NCI-H187 treated with DMSO at 0.1 percent for 48 hours (cell line): ENCODE measurements at places on chromosomes 7 and 10.

- DNase-seq: no peak
Observed at GRCh38 chr10:119177708-119178371, 772 bp downstream of the PRDX3 start.

DNA sequence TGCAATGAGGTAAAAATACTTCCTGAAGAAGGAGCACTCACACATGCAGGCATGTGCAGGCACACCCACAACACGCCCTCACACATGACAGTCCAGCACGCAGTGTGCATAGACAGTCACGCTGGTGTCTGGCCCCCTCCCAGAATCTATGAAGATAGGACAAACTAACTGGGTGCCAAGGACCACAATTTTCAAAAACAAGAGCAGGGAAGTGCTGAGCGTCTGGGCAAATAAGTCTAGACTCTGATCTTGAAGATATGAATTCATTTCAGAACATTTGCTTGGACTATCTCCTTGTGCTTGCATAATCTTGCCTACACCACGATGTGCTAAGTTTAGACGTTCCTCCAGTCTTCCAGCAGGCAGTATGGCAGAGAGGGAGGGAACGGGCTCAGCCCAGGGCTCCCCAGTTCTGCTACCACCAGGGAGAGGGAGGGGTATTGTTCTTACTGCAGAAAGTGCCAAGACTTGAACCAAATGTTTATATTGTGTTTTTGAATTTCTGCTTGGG, 276.5 kb upstream of the KLF6 start:
- no peak for DNase-seq

DNA sequence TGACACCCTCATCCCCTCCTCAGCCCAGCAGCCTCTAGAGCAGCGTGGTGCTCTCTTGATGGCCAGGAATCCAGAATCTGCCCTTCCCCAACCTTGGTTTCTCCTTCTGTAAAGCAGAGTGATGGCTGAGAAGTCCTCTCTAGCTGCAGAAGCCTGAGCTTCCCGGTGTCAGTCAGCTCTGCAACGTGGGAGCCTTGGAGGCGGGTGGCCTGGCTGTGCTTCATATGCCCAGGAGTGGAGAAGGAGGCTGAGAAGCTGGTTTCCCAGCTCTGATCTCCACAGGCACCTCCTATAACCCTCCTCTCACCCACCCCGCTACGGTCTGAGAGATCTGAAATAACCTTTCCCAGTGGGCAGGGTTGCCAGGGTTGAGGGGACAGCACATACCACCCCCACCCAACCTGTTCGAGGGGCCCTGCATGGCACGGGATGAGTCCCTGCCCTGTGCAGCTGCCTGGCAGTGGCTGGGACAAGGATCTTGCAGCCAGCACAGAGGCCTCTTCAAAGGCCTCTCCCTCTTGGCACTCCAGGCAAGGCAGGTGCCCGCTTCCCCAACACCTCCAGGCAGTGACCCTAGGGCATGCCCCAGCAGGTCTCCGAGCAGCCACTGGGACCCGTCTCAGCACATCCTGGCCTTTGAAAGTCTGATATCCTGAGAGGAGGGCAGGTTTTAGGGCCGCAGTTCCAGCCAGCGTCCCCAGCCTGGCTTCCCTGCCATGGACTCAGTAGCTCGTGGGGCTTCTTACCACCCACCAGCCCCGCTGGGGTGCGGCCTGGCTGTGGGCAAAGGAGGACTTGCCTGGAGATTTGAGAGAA, 18.3 kb upstream of the SLC29A3 start:
- DNase-seq: no peak

DNA sequence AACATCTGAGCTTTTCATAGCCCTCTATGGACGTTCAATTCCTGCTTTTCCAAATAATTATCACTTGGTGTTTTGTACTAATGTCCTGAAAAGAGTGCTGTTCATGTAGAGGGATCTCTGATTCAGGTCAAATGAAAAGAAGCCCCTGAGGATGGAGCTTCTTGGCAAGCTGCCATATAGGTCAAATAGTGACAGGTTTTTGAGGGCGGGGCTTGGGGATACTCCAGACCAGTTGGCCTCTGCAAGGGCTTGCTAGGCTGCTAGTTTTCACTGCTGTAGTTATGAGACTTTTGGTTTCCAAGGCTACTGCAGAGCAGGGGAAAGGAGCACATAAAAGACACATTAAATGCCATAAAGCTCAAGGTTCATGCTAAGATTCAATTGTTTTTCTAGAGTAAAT, 257.2 kb upstream of the CACNA2D1 start:
- no peak for DNase-seq

GRCh38 chr10:84254552-84255478, 10.0 kb downstream of the RGR start:
- no peak for DNase-seq

DNA sequence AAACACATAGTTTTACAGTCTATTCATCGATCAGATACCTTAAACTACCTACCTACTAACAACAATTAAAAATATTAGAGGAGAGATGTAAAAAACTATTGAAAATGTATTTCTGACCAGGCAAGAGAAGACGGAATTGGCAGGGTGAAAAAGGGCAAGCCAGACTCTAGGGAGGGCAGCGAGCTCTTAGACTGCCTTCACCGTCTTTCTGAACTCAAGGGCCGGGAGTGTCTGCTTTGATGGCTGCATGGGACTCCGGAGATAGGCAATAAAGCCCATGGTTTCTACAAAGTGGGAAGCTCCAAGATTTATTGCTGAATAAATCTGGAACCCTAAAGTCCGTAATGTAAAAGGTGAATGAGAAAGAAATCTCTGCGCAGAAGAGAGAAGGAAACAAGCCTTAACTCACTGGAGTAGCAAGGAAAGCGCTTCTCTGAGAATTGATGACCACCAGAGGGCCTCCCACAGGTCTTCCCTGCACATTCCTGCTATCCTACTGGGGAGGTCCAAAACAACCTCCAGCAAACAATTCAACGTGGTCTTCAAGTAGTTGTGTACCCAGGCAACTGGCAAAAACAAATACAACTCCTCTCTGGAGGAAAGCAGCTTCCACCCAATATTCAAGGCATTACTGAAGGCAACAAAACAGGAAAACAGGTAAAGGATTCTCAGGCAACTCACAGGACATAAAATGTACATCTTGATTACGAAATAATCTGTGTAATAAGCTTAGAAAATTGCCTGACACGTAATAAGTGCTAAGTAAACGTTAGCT, 181.3 kb downstream of the SDK1 start:
- no peak for DNase-seq

DNA sequence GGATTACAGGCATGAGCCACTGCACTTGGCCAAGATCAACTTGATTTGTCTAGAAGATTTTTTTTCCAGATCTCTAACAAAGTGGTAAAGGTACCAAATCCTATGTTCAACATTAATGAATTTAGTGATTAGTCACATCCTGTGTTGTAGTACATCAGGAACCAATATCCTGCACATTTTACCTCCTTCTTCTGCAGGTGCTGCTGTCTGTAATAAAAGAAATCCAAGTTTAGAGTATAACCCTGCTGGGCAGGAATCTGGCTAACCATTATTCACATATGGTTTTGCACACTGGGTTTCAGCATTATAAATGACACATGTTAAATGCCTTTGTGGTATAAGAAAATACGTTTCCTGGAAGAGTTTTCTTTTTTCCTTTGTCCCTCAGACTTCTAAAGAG, 10.8 kb downstream of the PARD3 start:
- DNase-seq: no peak

- no peak for DNase-seq
Observed at GRCh38 chr7:107108793-107109371, 59.9 kb upstream of the HBP1 start.

GRCh38 chr10:7788639-7789286, 786 bp downstream of the ATP5F1C start:
- DNase-seq: no peak
